ENCODE measurements at places on chromosomes 4 and X.

DNA sequence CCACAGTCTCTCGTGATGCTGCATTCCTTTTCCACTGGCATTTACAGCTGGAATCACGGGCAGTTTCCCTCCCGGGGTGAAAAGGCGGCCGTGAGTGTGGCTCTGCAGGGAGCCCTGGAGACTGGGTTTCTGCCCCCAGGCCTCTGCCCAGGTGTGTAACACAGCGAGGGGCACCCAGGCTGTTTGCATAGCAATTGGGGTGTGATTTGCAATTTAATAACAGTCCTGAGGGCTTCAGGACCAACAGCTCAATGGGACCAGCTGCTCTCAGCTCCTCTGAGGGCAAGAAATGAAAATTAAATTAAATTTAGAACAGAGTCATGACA lies 99.0 kb upstream of the SHOX start:
- no peak for DNase-seq

DNA sequence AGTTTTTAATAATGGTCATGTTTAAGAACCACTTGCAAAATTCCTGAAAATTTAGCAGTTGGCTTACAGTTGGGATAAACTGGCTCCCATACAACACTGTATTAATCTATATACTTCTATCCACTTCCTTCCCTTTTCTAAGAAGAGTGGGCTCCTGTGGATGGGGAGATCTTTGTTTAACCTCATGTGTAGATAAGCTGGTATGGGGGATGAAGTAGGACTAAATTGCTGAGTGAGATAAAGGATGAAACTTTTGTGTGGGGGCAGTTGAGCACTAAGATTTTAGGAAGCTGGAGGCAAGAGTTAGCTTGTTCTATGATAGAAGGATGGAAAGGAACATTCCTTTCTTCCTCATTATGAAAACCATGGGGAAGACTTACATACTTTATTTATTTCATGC lies 54.6 kb upstream of the ATP8A1 start:
- DNase-seq: no peak

DNA sequence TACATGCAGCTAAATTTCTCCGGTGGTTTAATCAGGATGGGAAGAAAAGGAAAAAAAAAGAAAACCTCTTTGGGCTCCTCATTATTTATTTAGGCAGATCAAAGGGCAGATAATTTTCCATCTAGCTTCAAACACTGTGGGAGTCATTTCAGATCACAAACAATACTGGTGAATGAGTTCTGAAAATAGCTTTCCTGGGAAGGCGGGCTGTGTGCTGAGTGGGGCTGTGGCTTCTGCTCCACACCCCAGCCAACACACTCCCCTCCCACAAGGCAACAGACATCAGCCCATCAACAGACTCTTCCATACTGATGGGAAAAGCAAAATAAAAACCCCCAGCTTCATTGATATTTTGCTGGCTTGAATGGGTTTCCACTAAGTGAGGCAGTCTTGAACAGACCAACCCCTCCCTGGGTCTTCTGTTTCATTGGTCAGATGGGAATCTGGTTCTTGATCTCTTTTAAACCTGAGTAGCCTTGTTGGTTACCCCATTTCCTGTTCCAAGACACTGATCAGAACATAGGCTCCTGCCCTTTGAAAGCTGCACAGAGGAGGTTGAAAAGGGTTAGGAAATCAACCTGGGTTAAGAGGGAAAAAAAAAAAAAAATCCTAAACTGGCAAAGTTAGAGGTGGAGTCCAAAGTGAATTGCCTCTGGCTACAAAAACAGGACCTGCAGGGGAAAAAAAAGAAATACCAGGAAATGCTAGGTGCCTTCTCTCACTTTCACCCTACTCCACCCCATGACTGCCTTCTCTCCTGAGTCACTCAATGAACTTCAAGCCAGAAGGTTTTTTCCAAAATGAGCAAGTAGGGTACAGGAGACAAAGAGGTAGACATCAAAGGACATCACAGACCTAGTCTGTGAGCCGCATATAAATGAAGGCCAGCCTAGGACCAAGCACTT lies 20.0 kb downstream of the AMOT start:
- no peak for DNase-seq

DNA sequence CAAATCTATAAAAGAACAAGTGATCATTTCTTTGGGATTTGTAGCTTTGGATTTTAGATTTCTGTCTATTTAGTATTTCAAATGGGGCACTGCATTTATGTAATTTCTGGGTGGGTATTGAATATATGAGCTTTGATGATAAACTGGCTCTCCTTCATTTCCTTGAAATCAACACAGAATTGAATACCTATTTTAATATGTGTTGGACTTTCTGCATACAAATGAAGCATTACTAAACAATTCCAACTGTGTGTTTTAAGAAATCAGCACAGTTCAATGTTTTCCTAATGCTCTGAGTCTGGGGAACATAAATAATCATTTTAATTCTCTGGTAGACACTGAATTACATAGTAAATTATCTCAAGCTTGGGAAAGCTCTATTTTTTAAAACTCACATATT lies 42.0 kb upstream of the GBA3 start:
- no peak for DNase-seq

DNA sequence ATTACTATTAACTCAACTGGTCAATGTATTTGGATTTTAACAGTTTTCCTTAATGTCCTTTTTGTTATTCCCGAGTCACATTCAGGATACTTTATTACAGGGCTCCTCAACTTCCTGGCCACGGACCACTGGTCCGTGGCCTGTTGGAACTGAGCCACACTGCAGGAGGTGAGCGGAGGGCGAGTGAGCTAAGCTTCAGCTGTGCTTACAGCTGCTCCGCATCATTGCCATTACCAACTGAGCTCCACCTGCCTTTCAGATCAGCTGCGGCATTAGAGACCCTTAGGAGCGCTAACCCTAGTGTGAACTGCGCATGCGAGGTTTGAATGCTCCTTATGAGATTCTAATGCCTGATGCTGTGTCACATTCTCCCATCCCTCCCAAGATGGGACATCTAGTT lies 591.7 kb downstream of the CCSER1 start:
- no peak for DNase-seq

DNA sequence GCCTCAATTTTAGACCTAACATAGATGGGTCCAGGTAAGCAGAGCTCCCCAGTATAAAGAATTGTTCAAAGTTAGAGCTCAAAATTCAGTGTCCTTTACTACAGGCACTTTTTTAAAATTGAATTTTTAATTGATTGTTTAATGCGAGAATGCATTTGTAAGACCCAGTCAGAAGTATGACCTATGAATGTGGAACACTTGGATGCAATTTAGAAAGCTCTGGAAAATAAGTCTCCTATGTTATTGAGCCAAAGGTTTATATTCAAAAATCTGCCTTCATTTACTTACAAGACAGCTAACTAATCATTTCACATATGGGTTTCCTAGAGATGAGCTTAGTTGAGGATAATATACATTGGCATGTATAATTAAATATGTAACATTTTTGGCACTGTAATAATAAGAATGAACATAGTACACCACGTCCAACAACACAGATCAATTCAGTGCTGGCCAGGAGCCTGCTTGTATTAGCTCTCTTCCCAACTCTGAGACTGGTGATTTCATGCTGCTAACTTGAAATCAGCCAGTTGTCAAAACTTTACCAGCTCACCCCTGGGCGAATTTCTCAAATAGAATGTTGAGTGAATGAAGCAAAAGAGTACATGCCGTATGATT lies 197.2 kb upstream of the NPY2R start:
- DNase-seq: no peak

DNA sequence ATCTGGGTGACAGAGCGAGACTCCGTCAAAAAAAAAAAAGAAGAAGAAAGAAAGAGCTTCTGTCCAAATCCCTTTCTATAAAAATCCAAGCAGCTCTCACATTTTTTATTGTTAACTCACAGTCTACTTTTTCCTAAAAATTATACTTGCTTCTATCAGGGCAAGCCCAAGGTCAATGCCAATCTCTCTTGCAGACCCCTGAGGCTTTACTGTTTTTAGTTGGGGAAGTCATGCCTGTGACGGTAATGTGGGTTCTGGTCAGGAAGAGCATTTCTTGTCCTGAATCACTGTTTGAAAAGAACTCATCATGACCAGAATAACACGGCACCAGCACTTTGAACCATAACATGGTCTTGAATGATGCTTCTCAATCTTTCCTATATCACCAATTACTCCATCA lies 54.6 kb upstream of the CITED1 start:
- no peak for DNase-seq

DNA sequence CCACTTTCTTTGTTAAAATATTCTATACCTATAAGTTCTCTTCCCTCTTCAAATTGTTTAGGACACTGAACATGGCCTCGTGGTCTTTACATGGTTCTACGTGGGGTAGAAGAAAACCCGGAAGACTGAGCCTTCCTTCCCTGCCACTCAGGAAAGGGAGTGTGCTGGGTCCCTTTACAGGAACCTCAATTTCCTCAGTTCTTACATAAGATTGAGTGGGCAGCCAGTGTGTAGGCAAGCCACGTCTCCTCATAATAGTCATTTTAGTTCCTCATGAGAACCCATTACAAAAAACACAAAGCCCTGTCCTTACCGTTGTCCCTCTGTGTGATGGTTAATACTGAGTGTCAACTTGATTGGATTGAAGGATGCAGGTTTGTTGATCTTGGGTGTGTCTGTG lies 28.7 kb upstream of the SMIM10L2A start:
- no peak for DNase-seq

DNA sequence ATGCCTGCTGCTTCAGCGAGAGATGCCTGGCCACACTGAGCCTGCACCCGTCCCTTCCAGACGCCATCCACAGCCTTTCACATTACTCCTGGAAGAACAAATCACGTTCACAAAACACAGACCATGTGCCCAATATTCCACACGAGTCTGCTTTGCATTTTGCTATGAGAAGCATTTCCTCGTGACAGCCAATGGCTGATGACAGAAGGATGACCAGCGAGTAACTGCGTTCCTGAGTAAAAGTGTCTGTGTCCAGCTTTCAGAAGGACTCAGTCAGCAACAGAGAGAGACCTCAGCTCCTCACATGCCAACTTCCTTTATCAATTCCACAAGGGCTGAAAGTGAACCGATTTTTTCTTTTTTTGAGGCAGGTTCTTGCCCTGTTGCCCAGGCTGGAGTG lies 19.5 kb downstream of the NAT8L start:
- DNase-seq: no peak

DNA sequence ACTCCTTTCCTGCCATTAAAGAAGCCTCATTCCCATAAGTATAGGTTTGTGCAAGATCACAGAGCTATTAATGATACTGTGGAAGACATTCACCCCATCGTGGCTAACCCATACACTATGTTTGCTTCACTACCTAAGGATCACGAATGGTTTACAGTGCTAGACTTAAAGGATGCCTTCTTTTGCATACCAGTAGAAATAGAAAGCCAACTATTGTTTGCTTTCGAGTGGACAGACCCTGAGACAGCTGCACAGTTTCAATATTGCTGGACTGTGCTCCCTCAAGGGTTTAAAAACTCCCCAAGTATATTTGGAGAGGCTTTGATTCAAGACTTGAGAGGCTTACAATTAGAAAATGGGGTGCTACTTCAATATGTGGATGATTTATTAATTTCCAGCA lies 16.0 kb upstream of the PAPSS1 start:
- DNase-seq: no peak

DNA sequence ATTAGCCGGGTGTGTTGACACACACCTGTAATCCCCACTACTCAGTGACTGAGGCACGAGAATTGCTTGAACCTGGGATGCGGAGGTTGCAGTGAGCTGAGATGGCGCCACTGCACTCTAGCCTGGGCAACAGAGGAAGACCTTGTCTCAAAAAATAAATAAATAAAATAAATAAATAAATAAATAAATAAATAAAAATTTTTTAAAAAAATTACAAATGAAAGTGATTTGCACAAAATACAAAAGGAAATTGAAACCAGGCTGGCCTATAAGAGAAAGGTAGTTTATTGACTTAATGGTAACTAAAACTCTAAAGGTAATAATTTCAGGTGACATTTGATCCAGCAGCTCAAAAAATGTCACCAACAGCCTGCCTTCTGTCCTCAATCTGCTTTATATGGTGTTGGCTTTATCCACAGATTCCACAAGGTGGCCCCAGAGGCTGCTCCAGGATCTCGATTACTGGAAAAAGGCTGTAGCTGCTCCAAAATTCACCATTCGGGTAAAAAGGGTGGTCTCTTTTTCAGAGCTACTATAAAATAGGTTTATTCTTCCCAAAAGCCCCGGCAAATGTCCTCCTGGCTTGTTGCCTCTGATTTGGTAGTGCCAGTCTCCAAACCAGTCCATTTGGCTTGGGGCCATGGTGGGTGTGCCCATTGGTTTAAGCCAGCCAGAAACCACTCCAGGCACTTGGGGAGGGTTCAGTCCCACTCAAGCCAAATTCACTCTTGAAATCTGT lies 61.4 kb upstream of the TRIM2 start:
- DNase-seq: peak; percentile 10
